ENCODE measurements at places on chromosomes 2 and 18.

DNA sequence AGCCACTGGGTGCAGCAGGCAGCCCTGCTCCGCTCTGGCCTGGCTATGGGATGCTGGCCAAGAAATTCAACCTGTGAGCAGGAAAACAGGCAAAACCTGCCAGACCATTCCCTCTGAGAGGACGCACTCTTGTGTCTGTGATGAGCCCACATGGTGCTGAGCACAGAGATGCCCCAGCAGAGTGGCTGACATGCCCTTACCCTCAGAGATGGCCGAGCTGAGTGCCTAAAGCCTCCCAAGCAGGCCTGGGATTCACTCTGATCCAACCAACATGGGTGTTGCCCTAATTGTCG is 34.3 kb upstream of the TAF1B start:
- no peak for DNase-seq

DNA sequence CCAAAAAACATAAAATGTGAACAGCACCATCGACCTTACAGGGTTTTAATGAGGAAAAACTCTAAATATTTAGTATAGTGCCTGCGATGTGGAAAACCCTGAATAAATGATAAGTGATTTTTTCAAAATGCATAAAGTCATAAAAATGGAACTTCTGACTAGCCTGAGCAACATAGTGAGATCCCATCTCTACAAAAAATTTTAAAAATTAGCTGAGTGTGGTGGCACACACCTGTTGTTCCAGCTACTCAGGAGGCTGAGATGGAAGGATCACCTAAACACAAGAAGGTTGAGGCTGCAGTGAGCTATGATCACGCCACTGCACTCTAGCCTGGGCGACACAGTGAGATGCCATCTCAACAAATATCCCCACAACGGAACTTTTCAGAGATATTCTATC is 4.2 kb downstream of the GGCX start:
- DNase-seq: no peak

GRCh38 chr2:120949957-120950590 is 214.4 kb downstream of the GLI2 start:
- no peak for DNase-seq

DNA sequence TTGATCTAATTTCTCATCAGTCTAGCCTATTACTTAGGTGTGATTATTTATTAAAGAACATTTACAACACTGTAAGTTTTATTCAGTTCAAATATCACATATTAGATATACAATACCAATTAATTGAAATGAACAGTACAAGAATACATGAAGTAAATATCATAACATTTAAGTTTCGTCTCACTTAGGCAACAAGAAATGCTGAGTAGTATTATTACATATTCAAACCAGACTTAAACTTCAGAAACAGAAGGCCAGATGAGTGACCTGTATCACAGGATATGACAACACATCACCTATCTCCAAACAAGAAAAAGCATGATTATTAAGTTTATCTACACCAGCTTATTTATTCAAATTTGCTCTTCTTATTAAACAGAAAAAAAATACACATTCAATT is 48.9 kb downstream of the LONRF2 start:
- no peak for DNase-seq

- no peak for DNase-seq
Measured at GRCh38 chr18:29153091-29153490, 976.2 kb upstream of the CDH2 start.
